ENCODE measurements at places on chromosomes 1 and 21. TPM values are rescaled to one million over a fixed set of nuclear protein-coding genes. Genes with fewer than 3 reads are reported as not detected.

Gene GBP4
- total RNA-seq = 60.6 TPM

Gene HPDL
- total RNA-seq = 5.9 TPM

Gene KCNT2
- total RNA-seq = not detected

Gene ERRFI1
- total RNA-seq = 3.3 TPM

Gene PTGER3
- not detected for total RNA-seq

DNA sequence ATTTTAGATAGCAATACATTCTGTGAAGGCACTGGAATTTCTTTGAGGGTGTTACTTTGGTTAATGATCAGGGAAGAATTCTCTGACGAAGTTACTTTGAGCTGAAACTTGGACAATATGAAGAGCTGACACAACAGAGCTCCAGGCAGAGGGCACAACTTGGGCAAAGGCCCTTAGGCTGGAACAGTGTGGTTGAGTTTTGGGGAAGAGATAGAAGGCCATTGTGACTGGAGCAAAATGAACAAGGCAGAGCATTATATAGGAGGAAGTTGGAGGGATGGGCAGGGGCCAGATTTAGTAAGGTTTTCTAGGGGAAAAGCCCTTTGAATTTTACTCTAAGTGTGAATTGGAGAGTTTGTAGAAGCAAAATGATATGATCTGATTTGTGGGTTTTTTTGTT, 30.9 kb downstream of the LMO4 start:
- no peak for DNase-seq

- DNase-seq = no peak
These were observed 252.4 kb upstream of the KAZN start for GRCh38 chr1:14345946-14346550.

GRCh38 chr1:86068841-86069756, 87.5 kb downstream of the COL24A1 start:
- DNase-seq = no peak

GRCh38 chr21:32940079-32941014, 85.4 kb upstream of the OLIG2 start:
- peak; percentile 35 for DNase-seq

DNA sequence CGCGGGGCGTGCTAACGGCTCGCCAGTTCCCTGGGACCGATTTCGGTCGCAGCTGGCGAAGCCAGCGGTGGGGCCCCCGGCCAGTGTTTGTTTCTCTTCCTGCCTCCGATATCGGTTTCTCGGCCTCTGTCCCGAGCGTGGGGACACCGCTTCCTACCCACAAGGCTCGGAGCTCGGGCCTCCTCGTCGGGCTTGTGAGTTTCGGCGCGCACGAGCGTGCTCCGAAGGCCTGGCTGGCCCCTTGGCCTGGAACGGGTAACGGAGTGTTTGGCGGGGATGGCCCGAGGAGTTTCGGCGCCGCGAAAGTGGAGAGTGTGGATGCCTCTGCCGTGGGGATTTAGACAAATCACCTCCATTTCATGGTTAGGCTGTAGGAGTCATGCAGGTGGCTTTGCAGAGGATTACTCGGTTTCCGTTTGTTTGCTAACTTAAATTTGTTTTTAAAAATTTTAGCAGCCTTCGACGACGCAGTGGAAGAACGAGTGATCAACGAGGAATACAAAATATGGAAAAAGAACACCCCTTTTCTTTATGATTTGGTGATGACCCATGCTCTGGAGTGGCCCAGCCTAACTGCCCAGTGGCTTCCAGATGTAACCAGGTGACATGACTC, 559 bp downstream of the RBBP4 start:
- no peak for DNase-seq
